ENCODE measurements at places on chromosomes 4 and X.
A peak's percentile ranks its signal among the peaks of the same experiment; 100 is the strongest.

- no peak for DNase-seq
Measured at GRCh38 chrX:7941390-7942042, 14.3 kb upstream of the PNPLA4 start.

- DNase-seq: no peak
Measured at GRCh38 chrX:28321286-28321685, 266.0 kb upstream of the IL1RAPL1 start.

DNA sequence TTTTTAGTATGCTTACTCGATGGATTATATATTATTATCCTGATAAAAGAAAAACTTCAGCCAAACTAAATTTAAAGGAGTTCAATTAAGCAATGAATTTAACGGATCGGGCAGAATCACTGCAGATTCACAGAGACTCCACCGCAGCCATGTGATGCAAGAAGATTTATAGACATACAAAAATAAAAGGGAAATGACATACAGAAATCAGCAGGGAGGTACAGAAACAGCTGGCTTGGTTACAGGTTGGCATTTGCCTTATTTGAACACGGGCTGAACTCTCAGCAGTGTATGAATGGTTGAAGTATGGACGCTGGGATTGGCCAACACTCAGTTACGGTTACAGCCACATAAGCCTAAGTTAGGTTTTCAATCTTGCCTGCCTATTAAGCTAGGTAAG lies 35.4 kb upstream of the DHRSX start:
- DNase-seq: peak; percentile 33

- no peak for DNase-seq
Measured at GRCh38 chr4:55675196-55675793, 39.2 kb upstream of the NMU start.

GRCh38 chr4:80069837-80070731 lies 2.9 kb downstream of the ANTXR2 start:
- DNase-seq: no peak

GRCh38 chr4:56649445-56650261 lies 31.4 kb downstream of the HOPX start:
- DNase-seq: peak; percentile 76

GRCh38 chrX:21699136-21699535 lies 41.0 kb upstream of the KLHL34 start:
- no peak for DNase-seq

DNA sequence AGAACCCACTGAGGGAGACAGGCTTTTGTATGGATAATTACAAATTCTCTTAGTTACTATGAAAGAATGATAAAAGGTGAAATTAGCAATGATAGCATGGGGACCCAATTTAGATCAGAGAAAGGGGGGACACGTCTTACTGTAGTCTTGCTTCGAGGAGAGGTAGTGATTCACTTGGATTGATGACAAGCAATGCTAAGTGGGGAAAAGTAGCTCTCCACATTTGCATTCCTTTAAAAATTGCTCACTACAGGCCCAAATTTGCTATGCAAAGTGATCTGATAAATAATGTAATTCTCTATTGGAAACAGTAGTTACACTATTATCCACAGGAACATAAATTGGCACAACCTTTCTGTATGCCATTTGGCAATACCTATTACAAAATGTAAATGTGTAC lies 42.5 kb upstream of the MAP3K15 start:
- DNase-seq: no peak

- DNase-seq: no peak
Measured at GRCh38 chr4:91448668-91449330, 855.0 kb upstream of the GRID2 start.

GRCh38 chr4:106584337-106584989 lies 215.9 kb upstream of the GIMD1 start:
- no peak for DNase-seq

GRCh38 chrX:24149351-24150050 lies at the start of gene ZFX:
ZFX (plus strand) TSS chrX:24149729; CDS start chrX:24172743, 23,014 bp downstream.
- peak; percentile 63 for DNase-seq

GRCh38 chrX:153926552-153926857 lies 441 bp upstream of the ARHGAP4 start:
- DNase-seq: no peak

GRCh38 chrX:74346088-74346487 lies 42.1 kb downstream of the ZCCHC13 start:
- DNase-seq: no peak

DNA sequence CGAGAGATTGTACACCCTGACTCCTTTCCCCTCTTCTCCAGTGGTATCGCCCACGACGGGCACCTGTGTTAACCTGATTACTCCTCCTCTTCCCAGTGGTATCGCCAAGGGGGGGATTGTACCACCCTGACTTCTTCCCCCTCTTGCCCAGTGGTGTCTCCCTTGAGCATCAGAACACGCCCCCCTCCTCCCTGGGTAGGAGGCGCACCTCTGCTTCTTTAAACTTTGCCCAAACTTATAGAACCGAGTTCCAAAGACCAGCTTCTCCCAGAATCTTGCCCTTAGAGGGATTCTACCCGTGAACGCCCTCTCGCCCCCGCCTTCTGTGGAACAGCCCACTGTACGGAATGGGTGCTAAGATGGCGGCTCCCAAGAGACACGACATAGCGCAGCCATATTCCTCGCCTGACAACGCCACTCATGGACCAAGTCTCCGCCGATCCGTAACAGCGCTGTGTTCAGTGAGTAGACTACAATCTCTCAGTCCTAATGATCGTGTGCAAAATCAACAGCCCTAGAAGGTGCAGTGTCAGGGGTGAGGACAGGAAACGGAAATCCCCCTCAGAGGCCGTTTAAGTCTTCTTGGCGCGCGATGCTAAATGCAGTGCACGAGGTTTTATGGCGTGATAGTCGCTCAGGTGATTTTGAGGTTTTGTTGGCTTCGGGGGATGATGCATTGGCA lies 4.2 kb upstream of the ZNF157 start:
- DNase-seq: peak; percentile 58

DNA sequence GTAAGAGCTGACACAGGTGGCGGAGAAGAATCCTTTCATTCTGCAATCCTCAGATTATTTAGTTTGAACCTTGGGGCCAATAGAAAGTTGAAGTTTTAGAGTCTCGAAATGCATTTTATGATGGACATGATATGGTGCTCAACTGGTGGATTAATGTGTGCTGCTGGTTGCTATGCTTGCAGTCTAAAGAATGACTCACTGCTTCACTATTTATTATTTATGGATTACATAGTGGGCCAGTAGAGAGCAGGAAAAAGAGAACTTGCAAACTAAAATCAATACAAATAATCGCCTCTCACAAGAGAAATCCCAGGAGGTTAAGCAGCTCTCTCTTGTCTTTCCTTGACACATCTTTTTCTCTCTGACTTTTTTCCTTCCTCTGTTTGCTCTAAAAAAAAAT lies 2326.8 kb upstream of the AGA start:
- DNase-seq: no peak

DNA sequence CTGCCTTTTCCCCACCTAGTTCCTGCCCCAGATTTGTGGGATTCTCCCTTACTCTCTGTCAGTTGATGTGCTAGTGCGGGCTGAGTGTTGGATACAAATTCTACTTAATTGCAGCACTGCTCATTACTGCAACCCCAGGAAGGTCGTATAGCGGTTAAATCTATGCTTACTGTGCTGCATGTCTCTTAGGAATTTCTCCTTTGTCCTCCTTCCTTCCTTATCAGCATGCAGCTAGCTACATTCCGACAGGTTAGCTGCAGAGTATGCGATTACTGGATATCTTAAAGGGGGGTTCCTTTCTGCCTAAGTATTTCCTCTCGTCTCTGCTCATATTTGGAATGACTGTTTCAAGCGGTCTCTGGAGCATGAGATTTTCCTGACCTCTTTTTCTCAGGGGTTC lies 662.8 kb downstream of the TLL1 start:
- no peak for DNase-seq

- DNase-seq: no peak
Measured at GRCh38 chr4:83340692-83341343, 6.2 kb upstream of the HPSE start.

All from suppressor macrophage (primary cell).